ENCODE measurements at places on chromosomes 1 and 21. TPM values are rescaled to one million over a fixed set of nuclear protein-coding genes. Genes with fewer than 3 reads are reported as not detected.

Gene VPS72
- polyA plus RNA-seq = 66.6 TPM

Gene LCE1F
- not detected for polyA plus RNA-seq

Gene OLFML2B
- polyA plus RNA-seq = 7.6 TPM

Gene AGO4
- 35.2 TPM for polyA plus RNA-seq

Gene CR2
- polyA plus RNA-seq = 0.68 TPM

Gene CDC42BPA
- 41.0 TPM for polyA plus RNA-seq

Gene ALG6
- polyA plus RNA-seq = 24.2 TPM
